Activated naive CD4-positive, alpha-beta T cell treated with anti-CD3 and anti-CD28 coated beads for 36 hours (primary cell): ENCODE measurements at places on chromosomes 3 and 15. TPM values are rescaled to one million over a fixed set of nuclear protein-coding genes. Genes with fewer than 3 reads are reported as not detected.

The TNFAIP8L3 gene
- not detected for total RNA-seq

GRCh38 chr15:66114863-66115425 lies 138.6 kb downstream of the MEGF11 start:
- no peaks in the 10 kb centered on the region for H3K36me3 ChIP-seq
- H3K27ac ChIP-seq: no peak overlapping the region
- no peak overlapping the region for H3K4me3 ChIP-seq

- no peak overlapping the region for H3K27ac ChIP-seq
- no peaks in the 10 kb centered on the region for H3K4me1 ChIP-seq
- no peaks in the 10 kb centered on the region for H3K36me3 ChIP-seq
- H3K4me3 ChIP-seq: no peak overlapping the region
- no peak for DNase-seq
Measured at GRCh38 chr3:5841599-5841998, 654.1 kb downstream of the EDEM1 start.

DNA sequence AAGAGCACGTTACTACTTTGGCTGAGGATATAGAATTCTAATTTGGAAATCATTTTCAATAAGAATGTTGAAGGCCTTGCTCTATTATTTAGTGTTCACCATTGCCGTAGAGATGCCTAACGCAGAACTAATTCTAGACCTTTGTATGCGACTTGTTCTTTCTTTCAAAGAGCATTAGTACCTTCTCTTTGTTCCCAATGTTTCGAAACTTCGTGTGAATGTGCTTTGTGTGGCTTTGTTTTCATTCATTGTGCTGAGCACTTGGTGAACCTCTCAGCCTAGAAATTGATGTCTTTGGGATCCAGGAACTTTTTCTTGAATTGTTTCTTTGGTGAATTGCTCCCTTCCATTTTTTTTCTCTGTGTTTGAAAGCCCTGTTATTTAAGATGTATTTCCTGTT lies 19.8 kb upstream of the PCSK6 start:
- H3K4me3 ChIP-seq: no peak overlapping the region
- H3K36me3 ChIP-seq: no peaks in the 10 kb centered on the region
- H3K27ac ChIP-seq: no peak overlapping the region
- no peaks in the 10 kb centered on the region for H3K4me1 ChIP-seq

DNA sequence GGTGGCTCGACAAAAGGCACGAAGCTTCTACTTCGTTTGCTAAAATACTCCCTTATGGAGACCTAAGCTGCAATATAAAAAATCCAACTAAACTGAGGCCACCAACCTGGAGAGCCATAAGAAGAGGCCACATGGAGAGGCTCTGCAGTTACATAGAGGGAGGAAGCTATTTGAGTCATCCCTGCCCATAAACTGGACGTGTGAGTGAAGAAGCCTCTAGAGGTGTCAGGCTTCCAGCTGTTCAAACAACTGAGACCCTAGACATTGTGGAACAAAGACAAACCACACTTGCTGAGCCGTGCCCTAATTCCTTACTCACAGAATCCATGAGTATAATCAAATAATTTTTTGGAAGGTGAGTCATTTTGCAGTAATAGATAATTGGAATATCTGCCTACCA lies 50.2 kb upstream of the GMNC start:
- no peak overlapping the region for H3K4me3 ChIP-seq
- no peaks in the 10 kb centered on the region for H3K4me1 ChIP-seq
- no peak overlapping the region for H3K27ac ChIP-seq
- no peaks in the 10 kb centered on the region for H3K36me3 ChIP-seq
- H3K27me3 ChIP-seq: no peaks in the 10 kb centered on the region

GRCh38 chr3:32384938-32385337 lies 6.7 kb upstream of the CMTM7 start:
- DNase-seq: no peak
- peaks cover 13% of the 10 kb centered on the region for H3K4me1 ChIP-seq
